ENCODE measurements at places on chromosomes 5 and 9.

- DNase-seq, result no peak
Measured at GRCh38 chr5:13919087-13919486, 25.4 kb downstream of the DNAH5 start.

DNA sequence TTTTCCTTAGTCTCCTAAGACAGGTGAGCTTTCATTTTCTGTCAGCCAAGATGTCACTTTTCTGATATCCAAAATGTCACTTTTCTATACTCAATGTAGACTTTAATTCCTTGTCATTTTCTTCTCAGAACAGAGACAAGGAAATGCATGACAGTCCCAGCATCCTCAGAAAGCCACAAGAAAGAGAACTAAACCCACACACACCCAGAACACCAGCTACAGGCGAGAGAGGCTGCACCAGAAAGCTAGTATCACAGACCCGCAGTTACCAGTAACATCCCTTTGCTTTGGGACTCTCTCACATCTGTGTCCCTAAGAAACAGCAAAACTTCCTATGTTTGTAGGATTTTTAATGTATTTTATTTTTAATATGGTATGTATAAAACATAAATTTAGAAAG lies 17.1 kb downstream of the TRMO start:
- no peak for DNase-seq

GRCh38 chr5:95081500-95081960 lies 203.4 kb downstream of the MCTP1 start:
- peak; percentile 21 for DNase-seq

- peak; percentile 75 for DNase-seq
Measured at GRCh38 chr9:117073539-117074341, 341.1 kb downstream of the ASTN2 start.

- no peak for DNase-seq
Measured at GRCh38 chr9:121637713-121638220, 13.7 kb upstream of the DAB2IP start.

- peak; percentile 7 for DNase-seq
Measured at GRCh38 chr9:71816916-71817451, 48.7 kb upstream of the CEMIP2 start.

- no peak for DNase-seq
Measured at GRCh38 chr9:1875251-1875851, 139.8 kb upstream of the SMARCA2 start.

DNA sequence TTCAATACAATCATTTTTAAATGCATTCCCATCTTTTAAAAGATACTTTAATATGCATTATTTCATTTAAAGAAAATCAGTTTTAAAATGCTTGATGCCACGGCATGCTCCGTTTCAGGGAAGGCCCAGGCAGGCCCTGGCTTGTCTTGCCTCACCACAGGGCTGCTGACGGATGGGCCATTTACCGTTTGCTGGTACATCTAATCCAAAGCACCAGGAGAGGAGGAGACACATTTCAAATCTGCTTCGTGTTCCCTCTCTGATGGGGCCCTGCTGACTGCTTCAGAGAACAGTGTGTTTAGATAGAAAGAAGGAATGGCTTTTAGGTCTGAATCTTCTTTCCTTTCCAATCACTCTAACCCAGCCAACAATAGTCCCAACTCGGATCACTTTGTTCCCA lies 185.2 kb downstream of the DCP2 start:
- DNase-seq, result peak; percentile 17

DNA sequence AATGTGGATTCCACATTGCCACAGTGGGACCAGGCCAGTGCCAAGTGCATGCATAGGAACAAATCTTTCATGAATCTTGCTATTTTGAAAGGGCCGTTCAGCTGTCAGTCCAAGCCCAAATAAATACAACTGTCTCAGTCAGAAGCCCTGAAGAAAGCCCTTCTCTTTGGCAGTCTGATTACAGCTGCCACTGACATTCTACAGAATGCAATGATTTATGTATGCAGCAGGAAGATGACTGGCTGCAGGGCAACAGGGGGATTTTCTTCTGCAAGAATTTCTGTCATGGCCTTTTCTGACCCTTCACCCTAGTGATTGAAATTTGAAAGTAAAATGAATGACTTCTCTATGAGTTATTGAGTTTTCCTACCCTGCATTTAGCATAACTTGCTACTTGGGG lies 86.7 kb upstream of the FER start:
- DNase-seq, result no peak

Data from neural progenitor cell (in vitro differentiated cells).